ENCODE measurements at places on chromosomes 6 and 20. TPM values are rescaled to one million over a fixed set of nuclear protein-coding genes. Genes with fewer than 3 reads are reported as not detected.

NINL gene
- total RNA-seq = 4.3 TPM

RBBP8NL gene
- total RNA-seq = not detected

LY6G6D gene
- total RNA-seq = not detected

KIFC1 gene
- 58.0 TPM for total RNA-seq

TTK gene
- 38.8 TPM for total RNA-seq

FGD2 gene
- 0.07 TPM for total RNA-seq

HLA-DMB gene
- 0.92 TPM for total RNA-seq

BPIFB4 gene
- not detected for total RNA-seq

TAGAP gene
- 0.07 TPM for total RNA-seq

SLC22A2 gene
- total RNA-seq = not detected

Measured in foreskin keratinocyte (primary cell).